Neuronal stem cell (in vitro differentiated cells): ENCODE measurements at places on chromosomes 6 and 20.

DNA sequence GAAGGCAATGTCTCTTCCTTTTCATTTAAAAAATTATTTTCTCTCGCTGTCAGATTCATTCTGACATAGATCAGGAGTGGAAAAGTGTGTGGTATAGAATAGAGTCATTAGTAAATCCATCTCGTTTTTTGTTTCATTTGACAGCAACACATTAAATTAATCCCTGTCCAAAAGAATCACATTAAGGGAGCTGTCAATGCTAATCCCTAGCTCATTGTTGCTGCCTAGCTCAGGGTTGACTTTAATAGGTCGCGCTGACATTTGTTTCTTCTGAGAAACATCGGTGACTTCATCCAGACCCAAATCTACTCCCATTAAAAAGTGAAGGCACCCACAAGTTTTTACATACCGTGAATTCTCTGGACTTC is 25.4 kb upstream of the MAP3K7 start:
- peak; percentile 29 for DNase-seq

DNA sequence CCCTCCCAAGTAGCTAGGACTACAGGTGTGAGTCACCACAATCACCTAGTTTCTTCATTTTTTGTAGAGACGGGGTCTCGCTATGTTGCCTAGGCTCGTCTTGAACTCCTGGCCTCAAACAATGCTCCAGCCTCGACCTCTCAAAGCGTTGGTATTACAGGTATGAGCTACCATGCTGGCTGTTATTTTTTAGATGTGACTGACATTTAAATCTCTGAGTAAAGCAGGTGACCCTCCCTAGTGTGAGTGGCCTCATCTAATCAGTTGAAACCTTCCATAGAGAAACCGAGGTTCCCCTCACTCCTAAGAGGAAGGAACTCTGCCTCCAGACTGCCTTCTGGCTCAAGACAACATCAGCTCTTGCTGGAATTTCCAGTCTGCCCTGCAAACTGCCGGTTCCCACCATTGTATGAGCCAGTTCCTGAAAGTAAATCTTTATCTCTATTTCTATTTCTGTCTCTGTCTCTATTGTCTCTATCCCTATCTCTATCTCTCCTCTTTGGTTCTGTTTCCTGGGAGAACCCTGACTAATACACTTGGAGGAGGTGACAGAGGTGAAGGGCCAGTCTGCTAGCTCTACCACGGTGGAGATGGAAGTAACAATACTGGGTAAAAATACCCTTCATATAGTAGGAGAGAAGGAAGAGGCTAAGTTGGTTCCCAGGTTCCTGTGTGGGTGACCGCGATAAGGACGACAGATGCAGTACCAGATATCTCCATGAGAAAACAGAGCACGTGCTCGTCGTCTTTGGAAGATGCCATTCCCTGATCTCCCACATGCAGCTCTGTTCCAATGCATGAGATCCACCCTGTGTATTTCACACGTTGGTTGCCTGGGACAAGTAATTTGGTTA is 81.0 kb downstream of the MYB start:
- DNase-seq = no peak

- DNase-seq = no peak
Observed at GRCh38 chr6:1188199-1188598, 123.7 kb upstream of the FOXQ1 start.

DNA sequence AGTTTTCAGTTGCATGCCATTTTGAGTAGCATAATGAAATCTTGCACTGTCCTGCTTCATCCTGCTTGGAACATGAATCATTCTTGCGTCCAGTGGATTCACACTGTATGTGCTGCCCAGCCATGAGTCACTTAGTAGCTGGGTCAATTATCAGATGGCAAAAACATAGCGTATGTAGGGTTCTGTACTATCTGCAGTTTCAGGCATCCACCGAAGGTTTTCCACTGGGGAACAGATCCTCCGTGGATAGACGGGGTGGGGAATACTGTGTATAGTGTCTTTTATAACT is 61.4 kb downstream of the IL22RA2 start:
- no peak for DNase-seq

- no peak for DNase-seq
Observed at GRCh38 chr6:25124216-25124715, 154.9 kb upstream of the CARMIL1 start.
